ENCODE measurements at places on chromosomes 12 and 14.

GRCh38 chr12:106885026-106885425 lies 70.7 kb upstream of the TMEM263 start:
- no peak for DNase-seq

DNA sequence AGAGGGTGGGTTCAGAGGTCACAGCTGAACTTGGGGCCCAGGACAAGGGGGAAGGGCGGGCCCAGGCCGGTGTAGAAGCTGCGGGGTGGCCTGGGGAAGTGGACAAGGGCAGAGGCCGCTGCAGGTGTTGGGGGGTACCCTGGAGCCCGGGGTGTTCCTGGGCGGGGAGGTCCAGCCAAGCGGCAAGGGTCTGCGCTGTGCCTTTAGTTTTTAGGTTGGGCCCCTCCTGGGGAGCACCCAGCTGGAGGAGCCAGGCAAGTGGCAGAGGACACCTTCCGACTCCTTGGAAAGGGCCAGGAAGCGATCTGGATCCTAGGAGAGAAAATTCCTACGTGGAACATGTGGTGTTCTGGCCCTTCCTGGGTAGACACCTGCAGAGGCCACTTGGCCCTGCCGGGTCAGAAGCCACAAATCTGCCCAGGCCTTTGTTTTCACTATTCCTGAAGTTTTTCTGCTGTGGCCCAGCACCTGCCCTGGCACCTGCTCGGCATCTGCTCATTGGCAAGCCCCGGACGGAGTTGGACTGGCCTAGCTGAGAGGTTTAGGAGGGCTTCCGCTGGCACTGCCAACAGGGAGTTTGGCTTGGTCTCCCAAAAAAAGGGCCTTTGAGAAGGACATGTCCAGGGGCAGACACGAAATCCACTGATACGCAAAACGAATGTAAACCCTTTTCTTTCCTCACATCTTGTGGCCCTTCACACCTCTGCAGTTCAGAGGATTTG lies 61.1 kb downstream of the SMUG1 start:
- no peak for DNase-seq

GRCh38 chr12:111174251-111174960 lies 194.5 kb downstream of the PHETA1 start:
- DNase-seq: no peak

- no peak for DNase-seq
These were observed 78.8 kb upstream of the PIWIL1 start for GRCh38 chr12:130258863-130259262.

GRCh38 chr12:50325890-50326391 lies 42.6 kb upstream of the LIMA1 start:
- no peak for DNase-seq

- no peak for DNase-seq
These were observed 135.8 kb downstream of the EML1 start for GRCh38 chr14:99928963-99929362.

GRCh38 chr14:93184391-93185348 lies at the start of the genes LYSET and MOAP1:
Gene LYSET, plus strand, starts transcription at chr14:93185317. Its CDS starts 89 bp downstream, at chr14:93185406.
Gene MOAP1, minus strand, starts transcription at chr14:93184897. Its CDS starts 655 bp downstream, at chr14:93184242.
- DNase-seq: peak; percentile 86

- no peak for DNase-seq
These were observed 416.0 kb downstream of the LRIG3 start for GRCh38 chr12:58504143-58504938.

DNA sequence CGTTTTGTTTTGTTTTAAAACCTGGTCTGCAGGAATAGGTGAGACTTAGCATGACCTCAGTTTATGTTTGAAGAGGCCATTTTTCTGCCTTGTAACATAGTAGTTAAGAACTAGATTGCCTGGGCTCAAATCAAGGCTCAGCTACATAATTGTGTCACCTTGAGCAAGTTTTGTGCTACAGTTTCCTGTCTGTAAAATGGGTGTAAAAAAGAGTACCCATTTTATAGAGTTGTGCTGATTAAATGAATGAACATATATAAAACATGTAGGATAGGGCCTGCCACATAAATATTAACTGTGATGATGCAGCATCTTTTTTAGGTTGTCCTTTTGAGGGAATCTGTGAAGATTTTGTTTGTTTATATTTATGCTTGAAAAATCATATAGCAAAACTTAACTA lies 7.2 kb downstream of the WNK1 start:
- no peak for DNase-seq

DNA sequence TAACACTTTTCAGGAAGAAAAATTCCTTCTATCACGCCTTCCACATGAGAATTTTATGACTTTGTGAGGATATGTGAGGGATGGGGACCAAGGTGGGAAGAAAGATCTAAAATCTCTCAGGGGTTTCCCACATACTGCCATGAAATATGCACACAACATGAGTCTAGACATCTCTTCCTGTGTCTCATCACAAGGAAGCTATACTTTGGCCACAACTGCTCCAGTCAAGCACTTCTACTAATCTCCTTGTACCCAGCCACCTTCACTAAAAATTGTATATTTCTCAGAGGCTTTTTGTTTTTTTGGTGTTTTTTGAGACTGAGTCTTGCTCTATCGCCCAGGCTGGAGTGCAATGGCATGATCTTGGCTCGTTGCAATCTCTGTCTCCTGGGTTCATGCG lies 3.2 kb downstream of the OSBPL8 start:
- DNase-seq: no peak

- peak; percentile 76 for DNase-seq
These were observed 5.7 kb downstream of the WNT5B start for GRCh38 chr12:1634590-1635191.

- no peak for DNase-seq
These were observed 18.7 kb downstream of the FBXL14 start for GRCh38 chr12:1575408-1576401.

GRCh38 chr14:70662080-70662479 lies 20.4 kb downstream of the TTC9 start:
- no peak for DNase-seq

GRCh38 chr14:76348898-76349297 lies 27.0 kb upstream of the ESRRB start:
- DNase-seq: no peak

DNA sequence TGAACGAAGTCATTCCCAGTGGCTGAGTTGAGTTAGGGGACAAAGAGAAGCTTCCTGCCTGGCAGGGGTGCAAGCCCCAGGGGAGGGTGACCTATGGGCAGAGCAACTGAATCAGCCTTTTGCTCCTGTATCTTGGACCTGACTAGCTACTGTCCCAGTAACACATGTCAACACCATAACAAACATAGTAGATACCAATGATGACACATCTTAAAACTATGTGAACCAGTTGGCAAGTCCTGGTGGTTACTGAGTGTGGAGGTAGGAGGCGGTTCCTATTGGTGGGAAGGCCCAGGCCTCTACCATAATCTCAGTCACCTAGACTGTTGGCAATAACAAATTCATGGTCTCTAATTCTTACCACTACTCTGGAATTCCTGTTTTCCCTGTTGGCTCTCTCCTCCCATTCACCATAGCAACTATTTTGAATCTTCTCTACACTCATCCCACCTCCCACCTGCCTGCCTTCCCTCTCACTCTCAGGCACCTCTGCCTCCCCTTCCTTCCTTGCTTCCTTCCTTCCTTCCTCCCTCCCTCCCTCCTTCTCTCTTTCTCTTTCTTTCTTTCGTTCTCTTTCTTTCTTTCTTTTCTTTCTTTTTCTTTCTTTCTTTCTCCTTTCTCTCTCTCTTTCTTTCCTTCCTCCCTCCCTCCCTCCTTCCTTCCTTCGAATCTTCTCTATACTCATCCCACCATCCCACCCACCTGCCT lies 8.1 kb upstream of the P2RX7 start:
- DNase-seq: no peak

GRCh38 chr14:62409169-62409568 lies 636.1 kb downstream of the KCNH5 start:
- no peak for DNase-seq

GRCh38 chr12:119660076-119660475 lies 7.9 kb upstream of the PRKAB1 start:
- no peak for DNase-seq

DNA sequence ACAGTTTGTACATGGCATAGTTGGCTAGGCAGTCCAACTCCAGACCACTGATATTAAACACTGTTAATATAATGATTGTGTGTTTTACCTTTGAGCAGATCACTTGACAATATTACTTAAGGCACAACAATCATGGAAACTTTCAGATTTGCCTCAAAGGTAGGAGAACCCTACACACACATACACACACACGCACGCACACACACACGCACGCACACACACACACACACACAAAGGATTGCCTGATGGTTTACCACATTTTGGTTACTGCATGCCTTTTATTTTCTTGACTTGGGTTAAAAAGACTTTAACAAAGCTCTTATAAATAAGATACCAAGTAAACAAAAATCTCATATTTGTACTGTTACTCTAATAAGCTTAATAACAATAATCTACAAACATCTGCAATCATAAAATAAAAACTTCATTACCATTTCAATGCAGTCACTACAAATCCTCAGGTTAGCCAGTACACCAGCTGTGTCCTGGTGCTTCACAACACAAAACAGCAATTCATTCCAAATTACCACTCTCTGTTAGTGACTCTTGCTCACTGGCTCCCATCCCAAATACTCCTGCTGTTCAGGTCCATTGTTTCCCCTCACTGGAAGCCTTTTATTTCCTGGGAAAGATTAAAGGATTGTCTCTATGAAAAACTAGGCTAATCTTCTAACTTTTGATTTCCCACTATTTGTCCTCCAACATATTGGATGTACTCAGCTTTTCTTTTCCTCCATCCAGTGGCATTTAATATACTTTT lies 175.2 kb upstream of the ATP2B1 start:
- DNase-seq: no peak

DNA sequence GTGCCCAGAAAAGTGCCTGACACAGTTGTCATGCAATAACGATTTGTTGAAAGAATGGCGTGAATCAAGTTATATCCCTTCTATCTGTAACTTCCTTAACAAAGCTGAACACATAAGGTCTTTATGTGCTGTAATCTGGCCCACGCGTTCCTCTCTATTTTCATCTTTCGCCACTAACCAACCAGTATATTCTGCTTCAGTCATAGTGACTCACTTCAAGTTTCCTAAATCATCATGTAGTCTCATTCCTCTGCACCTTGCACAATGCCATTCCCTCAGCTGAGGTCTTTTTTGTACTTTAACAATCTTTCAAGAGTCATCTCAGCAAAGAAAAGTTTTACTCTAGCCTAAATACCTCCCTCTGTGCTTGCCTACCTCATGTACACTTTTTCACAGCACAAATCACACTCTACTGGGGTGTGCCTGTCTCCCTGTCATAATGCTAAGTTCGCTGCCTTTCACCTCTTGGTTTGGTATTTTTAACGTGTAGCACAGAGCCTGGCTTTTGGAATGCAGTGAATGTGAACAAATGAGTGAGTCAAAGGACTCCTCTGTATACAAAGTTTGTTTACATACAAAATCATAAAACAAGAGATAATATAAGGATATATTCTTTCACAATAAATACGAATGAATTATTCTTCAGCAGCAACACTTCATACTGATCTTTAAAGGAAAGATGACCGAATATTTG lies 2.9 kb upstream of the CMAS start:
- DNase-seq: no peak

DNA sequence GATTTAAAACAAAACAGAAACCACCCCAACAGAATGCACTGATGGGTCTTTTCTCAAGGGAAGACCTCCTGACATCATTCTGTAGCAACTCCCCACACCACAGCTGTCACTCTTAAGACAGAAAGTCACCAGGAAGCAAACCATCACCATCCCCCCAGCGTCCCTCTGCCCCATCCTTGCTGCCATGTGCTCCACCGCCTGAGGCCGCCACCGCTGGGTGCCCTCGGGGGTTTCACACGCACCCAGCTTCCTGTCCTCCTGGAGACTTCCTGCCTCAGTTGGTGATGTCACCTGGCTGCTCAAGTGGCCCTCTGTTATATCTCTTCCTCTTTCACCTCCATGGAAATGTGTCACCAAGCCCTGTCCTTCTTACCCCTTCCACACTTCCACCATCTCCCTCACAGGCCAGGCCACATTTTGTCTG lies 71.4 kb upstream of the GPR68 start:
- no peak for DNase-seq

GRCh38 chr12:19553175-19553574 lies 113.9 kb downstream of the AEBP2 start:
- no peak for DNase-seq

- no peak for DNase-seq
These were observed 14.0 kb downstream of the ATP6V1D start for GRCh38 chr14:67345583-67345982.

- no peak for DNase-seq
These were observed 52.5 kb downstream of the KIAA0586 start for GRCh38 chr14:58479975-58480374.

DNA sequence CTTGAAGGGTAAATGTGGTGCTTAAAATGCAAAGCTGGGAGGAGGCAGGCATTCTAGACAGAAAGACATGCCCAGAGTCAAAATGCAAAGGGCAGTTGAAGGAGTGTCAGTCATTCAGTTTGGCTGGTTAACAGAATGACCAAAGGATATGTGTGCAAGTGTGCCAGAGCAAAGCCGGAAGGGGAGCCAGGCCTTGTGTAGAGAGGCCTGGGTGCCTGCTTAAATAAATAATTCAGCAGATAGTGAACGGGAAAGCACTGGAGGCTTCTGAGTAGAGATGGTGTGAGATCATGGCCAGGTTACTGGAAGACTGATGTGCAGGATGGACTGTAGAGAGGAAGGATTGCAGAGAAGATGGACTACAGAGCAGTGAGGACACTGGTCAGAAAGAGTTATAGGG lies 244.9 kb downstream of the PRKD1 start:
- no peak for DNase-seq

DNA sequence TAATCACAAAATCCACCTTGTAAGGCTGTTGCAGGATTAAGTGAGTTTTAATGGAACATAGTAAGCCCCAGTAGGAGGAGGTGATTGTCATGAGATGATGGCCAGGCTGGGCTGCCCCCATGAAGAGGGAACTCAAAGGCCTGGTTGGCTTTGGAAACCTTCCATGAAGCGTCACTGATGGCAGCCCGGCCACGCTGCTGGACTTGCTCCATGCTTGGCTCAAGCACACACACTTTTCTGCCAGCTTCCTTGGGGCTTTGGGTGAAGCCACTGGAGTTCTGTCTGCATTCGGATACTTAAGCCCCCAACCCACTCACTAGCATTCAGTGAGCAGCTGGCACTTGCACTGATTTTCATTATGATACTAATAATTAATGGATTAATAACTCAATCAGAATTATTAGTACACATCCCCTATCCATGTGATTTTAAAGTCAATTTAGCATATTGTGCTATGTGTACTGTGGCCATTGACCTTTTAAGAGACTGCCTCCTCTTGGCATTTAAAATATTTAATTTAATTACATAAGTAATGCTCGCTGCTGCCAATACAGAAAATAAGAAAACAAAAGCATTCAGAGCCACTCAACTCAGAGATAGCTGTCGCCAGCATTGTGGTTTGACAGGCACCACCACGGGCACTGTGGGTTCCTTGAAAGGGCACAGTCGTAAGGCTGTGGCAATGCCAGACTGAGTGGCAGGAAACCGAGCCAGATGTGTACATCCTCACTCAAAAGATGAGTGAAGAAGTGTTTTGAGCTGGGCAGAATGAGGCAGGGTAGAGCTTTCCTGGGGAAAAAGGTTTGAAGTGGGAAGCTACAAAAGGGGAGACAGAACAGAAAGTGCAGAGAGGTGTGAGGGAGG lies 15.9 kb downstream of the KRT85 start:
- peak; percentile 29 for DNase-seq

GRCh38 chr14:98112194-98112780 lies 1159.7 kb downstream of the BCL11B start:
- no peak for DNase-seq
